ENCODE measurements at places on chromosomes 2 and 18. TPM values are rescaled to one million over a fixed set of nuclear protein-coding genes. Genes with fewer than 3 reads are reported as not detected.
A peak's percentile ranks its signal among the peaks of the same experiment; 100 is the strongest.

DNA sequence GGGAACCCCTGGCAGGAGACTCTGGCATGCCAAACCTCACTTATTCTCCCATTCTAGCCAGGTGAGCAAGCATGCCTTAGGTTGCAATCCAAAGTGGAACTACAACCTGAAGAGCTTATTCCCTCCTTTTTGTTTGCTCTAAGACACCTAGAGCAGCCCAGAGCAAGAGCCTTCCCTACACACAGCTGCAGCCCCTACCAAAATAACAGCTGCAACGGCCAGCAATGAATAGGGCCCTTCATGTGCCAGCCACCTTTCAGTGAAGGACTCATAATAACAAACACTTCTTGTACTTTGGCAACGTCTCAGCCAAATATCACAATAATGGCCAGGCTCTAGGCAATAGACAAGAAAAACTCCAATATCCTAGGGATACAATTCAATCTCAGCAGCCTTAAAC, 178.7 kb downstream of the ALK start:
- no peak for DNase-seq

GRCh38 chr2:63588385-63589147, at the start of the genes MDH1 and WDPCP:
TSS of gene MDH1 (plus strand) at chr2:63588963. CDS start at chr2:63589044, 81 bp downstream.
TSS of gene WDPCP (minus strand) at chr2:63588477. CDS start at chr2:63588271, 206 bp downstream.
- peak; percentile 97 for DNase-seq

ADAM23 gene
- 5.6 TPM for total RNA-seq

WDR54 gene
- 19.4 TPM for total RNA-seq

ASB18 gene
- total RNA-seq: not detected

DNA sequence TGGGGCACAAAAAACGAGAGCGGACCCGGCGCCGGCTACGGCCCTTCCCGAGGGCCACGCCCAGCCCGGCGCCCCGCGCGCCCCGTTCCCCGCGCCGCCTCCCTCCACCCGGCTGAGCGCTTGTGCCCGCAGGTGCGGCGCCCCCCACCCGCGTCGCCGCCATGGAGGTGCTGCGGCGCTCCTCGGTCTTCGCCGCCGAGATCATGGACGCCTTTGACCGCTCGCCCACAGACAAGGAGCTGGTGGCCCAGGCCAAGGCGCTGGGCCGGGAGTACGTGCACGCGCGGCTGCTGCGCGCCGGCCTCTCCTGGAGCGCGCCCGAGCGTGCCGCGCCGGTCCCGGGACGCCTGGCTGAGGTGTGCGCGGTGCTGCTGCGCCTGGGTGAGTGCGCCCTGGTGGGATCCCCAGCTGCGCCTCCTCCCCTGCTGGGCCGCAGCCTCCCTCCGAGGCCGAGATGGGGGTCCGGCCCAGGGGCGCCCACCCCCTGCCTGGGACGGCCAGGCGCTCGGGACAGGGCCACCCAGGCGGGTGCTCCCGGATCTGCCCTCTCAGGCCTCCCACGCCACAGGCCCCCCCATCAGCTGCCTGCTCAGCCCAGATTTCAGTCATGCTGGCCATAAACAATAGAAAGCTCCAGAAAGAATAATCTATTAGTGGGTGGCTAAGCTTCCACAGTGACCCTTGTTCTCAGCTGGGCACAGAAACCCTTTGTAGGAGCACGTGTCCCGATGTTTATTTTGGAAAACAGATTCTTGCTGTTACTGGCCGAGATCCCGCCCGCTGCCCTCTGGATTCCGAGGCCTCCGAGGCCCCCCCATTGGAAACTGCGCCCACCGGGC, 997 bp downstream of the BOK start:
- no peak for DNase-seq

- DNase-seq: no peak
Observed at GRCh38 chr2:34899079-34899478, 1300.0 kb upstream of the FAM98A start.

HJURP gene
- total RNA-seq: 1.8 TPM

IL1B gene
- 2.1 TPM for total RNA-seq

DNA sequence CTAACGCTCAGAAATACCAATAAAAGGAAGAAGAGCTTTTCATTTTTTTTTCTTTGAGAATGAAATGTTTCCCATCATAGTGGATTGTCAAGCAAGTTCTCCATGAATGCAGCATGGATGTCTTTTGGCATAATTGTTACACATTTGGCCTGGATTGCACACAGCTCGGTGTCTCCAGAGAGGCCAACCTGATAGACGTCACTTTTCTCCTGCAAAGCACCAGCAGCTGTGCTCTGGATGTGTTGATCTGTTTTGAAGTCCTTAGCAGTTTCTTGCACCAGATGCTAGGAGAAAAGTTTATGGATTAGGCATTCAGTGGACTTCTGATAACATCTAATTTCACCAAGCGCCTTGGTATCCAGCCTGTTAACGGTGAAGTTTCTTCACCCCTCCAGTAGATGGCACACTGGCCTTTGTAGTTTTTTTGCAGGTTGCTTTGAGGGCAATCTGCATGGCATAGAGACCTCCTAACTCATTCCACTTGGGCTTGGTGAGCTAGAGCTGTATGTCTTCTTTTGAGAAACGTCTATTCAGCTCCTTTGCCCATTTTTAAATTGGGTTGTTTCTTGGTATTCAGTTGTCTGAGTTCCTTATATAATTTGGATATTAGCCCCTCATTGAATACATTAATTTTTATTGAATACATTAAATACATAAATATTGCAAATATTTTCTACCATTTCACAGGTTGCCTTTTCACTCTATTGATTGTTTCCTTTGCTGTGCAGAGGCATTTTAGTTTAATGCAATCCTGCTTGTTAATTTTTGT, 59.7 kb downstream of the PTH2R start:
- DNase-seq: peak; percentile 13

CHRNA1 gene
- not detected for total RNA-seq

DNA sequence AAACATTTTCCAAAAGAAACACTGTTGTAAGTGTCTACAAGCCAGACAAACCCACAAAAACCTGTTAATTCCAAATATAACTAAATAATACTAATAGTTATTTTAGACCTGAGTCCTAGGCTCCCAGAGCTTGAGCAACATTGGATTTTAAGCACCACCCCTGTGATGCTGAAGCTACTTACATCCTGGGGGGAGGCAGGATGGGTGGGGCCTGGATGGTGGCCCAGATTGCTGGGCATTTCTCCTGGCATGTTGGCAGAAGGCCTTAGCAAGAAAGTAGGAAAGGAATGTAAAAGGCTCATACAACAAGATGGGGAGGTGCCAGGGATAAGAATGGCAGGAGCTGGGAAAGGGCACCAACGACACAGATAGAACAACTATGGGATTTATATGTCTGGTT, 50.7 kb upstream of the OTX1 start:
- peak; percentile 18 for DNase-seq

DLGAP1 gene
- total RNA-seq: 26.1 TPM

- peak; percentile 5 for DNase-seq
Observed at GRCh38 chr2:227942021-227942420, 70.6 kb downstream of the DAW1 start.

GRCh38 chr2:18800240-18800971, 211.0 kb upstream of the NT5C1B start:
- DNase-seq: no peak

DNA sequence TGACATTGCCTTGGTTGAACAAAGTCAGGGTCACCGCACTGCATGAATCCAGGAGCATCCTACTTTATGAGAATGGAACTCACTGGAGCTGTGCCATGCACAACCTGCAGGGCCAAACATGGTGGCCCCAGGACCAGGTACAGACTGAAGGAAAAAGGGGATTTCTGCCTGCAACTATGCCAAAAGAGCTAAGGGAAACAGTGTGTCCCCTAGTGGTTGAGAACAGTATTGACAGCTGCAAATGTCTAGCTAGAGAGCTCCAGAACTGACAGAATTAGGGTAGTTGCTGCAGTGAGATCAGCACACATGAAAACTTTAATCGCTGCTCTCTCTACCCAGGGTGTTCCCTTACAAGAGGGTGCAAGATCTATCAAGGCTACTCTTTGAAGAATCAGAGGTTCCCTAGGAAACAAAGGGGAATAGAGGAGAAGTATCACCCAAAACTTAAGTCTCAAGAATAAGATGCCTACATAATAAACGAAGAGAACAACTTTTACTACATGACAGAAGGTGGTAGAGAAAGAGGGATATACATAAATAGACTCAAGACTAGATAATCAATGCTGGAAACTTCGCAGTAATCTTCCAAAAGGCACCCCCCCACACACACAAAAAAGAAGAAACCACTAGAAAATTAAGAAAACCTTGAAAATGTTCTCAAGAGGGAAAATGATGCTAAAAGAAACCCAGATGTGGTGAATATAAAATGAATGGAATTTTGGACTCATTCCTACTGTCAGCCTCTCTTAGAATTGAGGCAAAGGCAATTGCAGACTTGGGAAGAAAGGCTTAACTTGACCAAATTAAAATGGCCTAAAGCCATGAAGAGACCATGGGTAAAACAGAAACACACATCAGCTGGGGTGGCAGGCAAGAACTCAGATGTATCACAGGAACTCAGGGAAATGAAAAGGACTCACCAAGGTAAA, 43.6 kb upstream of the IHH start:
- peak; percentile 13 for DNase-seq
